ENCODE measurements at places on chromosomes 4 and X. TPM values are rescaled to one million over a fixed set of nuclear protein-coding genes. Genes with fewer than 3 reads are reported as not detected.
A peak's percentile ranks its signal among the peaks of the same experiment; 100 is the strongest.

The GPR143 gene
- total RNA-seq, result not detected

DNA sequence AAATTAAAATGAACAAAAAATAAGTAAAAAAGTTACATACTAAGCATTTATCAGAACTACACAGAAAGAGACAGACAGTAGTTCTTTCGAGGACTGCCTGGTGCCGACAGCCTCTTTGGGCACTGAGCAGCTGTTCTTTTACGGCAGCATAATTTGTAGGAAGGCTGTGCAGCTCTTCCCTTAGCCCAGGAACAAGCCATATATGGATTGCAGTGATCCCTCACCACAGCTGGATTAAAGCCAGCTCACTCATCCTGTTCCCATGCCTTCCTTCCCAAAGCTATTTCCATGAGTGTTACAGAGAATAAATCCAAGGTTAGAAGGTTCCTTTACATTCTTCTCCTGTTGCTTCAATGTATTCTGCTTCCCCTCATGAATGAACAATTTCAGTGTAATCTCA, 71.7 kb downstream of the DDX60L start:
- no peaks in the 10 kb centered on the region for H3K27me3 ChIP-seq
- H3K4me3 ChIP-seq, result no peak overlapping the region
- H3K27ac ChIP-seq, result peak overlapping the region; percentile 71
- DNase-seq, result peak; percentile 74

GRCh38 chrX:67693928-67694327, 150.1 kb downstream of the AR start:
- no peak overlapping the region for H3K4me3 ChIP-seq
- no peak overlapping the region for H3K27ac ChIP-seq
- DNase-seq, result no peak
- peaks cover 6% of the 10 kb centered on the region for H3K4me1 ChIP-seq
- H3K36me3 ChIP-seq, result no peaks in the 10 kb centered on the region

The WDR19 gene
- 6.1 TPM for total RNA-seq

The GAGE2A gene
- total RNA-seq, result not detected

The SLITRK4 gene
- total RNA-seq, result 26.2 TPM

DNA sequence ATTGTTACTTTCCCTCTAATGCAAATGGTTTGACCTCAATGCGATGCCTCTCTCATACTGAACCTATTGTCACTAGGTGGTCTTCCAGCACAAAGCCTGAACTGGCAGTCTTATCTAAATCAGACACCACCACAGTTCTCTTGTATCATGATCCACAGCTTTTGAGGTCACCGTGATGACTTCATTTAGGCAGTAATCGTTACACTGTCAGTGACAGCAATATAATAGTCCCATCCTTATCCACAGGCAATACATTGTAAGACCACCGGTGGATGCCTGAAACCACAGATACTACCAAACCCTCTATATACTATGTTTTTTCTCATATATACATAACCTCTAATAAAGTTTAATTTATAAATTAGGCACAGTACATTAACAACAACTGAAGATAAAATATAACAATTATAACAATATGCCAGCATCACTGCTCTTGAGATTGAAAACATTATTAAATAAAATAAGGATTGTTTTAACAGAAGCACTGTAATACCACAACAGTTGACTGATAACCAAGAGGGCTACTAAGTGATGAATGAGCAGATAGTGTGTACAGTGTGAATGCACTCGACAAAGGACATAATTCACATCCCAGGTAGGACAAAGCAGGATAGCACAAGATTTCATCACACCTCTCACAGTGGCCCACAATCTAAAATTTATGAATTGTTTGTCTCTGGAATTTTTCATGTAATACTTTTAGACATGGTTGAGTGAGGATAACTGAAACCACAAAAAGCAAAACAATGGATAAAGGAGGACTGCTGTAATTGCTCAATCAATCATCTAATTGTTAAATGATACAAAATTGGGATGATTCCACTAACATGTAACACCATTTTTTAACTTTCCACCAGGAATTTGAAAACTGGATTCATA, 419.4 kb downstream of the CENPC start:
- H3K36me3 ChIP-seq, result no peaks in the 10 kb centered on the region
- no peak overlapping the region for H3K4me3 ChIP-seq
- no peaks in the 10 kb centered on the region for H3K4me1 ChIP-seq
- DNase-seq, result no peak

Measured in gastrocnemius medialis (tissue), 4 donors.